ENCODE measurements at places on chromosomes 4 and X.

DNA sequence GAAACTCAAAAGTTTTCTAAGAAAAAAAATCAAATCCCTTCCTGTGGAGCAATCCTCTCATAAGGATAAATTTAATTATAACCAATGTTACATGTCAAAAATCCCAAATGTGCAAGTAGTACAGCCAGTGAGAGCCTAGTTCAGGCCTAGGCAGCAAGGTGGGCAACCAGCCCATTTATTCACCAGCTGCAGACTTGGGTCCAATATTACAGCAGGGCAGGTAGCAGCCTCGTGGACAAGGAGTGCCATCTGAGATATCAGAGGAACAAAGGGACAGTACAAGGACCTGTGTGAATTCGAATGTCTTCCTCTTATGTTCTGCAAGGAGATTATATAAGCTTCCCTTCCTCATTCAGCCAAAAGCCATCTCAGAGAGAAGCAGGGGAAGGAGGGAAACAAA lies 6.6 kb downstream of the HELQ start:
- no peak for DNase-seq

- no peak for DNase-seq
These were observed 32.4 kb upstream of the KIT start for GRCh38 chr4:54625391-54625790.

GRCh38 chr4:147862043-147862692 lies 130.3 kb downstream of the ARHGAP10 start:
- no peak for DNase-seq

DNA sequence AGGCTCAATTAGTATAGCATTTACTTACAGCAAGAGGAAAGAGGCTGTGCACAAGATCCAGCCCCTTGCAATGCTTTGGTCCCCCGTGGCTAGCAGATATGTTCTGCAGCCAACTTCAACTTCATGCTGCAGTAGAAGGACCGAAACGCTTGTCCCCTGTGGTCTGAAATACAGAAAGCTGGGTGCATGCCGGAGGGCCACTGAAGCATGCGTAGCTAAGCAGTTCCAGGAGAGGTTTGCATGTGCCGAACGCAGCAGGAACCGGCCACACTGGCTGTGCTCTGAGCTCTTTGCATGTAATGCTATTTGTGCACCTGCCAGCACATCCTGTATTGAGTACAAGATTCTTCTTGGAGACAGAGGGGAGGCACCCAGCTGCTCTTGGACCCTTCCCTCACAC lies 35.8 kb upstream of the SHISA3 start:
- DNase-seq, result no peak

GRCh38 chr4:8238515-8239053 lies 31.0 kb upstream of the HTRA3 start:
- no peak for DNase-seq

DNA sequence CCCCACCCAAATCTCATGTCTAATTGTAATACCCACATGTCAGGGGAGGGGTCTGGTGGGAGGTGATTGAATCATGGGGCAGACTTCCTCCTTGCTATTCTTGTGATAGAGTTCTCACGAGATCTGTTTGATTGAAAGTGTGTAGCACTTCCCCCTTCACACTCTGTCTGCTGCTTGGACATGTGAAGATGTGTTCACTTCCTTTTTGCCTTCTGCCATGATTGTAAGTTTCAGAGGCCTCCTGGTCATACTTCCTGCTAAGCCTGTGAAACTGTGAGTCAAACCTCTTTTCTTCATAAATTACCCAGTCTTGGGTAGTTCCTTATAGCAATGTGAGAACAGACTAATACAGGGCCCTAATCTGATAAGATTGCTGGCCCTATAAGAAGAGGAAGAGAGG lies 1514.8 kb downstream of the RPA4 start:
- DNase-seq, result no peak

GRCh38 chrX:38816155-38816554 lies 14.9 kb downstream of the MID1IP1 start:
- DNase-seq, result no peak

GRCh38 chr4:147590249-147590920 lies 26.8 kb upstream of the TMEM184C start:
- peak; percentile 81 for DNase-seq

DNA sequence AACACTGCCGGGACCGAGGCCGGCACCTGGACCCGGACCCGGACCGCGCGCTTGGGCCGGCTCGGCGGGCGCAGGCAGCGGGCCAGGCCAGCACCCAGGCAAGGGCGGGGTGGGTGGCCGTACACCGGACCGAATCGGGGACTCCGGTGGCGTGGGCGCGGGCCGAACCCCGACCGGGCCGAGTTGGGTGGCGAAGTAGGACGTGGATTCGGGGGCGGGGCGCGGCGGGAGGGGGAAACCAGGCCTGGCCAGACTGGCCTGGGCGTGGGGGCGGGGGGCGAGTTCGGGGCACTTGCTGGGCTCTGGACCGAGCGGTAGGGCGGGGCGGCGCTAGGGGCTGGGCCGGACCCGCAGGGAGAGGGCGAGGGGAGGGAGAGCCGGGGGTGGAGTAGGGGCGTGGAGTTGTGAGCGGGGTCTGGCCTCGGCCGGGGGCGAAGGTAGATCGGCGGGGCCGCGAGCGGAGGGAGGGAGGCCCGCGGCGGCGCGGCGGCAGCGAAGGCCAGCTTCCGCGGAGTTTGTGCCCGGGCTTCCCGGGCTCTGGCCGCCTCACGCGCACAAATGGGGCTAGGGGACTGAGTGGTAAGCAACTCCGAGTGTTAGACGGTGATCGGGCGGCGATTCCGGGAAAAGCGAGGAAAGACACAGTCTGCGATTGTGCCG lies 1.8 kb upstream of the BCORL1 start:
- DNase-seq, result no peak

- no peak for DNase-seq
These were observed 711.5 kb upstream of the PITX2 start for GRCh38 chr4:111334361-111334760.

GRCh38 chr4:100681289-100681688 lies 163.5 kb upstream of the EMCN start:
- no peak for DNase-seq

GRCh38 chr4:20528508-20528907 lies 171.8 kb upstream of the PACRGL start:
- no peak for DNase-seq

GRCh38 chr4:52595001-52595400 lies 64.1 kb downstream of the USP46 start:
- no peak for DNase-seq

- peak; percentile 60 for DNase-seq
These were observed 201.2 kb downstream of the CHIC2 start for GRCh38 chr4:53863158-53863557.

DNA sequence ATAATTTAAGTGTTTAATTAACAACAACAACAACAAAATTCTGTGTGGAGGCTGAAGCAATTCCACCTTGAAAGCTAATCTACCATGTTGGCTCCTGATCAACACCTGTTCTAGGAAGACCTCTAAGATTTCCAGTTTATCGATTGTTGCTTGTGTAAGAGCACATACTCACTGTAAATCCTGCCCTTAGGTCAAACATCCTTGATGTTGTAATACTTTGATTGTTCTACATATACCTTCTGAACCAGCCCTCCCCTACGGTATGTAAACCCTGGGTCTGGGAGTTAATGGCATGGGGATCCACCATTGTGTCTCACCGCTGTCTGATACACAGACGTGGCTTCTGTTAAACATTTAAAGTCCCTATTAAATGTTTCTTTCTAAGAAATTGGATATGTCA lies 73.2 kb downstream of the RASL11B start:
- DNase-seq, result no peak

DNA sequence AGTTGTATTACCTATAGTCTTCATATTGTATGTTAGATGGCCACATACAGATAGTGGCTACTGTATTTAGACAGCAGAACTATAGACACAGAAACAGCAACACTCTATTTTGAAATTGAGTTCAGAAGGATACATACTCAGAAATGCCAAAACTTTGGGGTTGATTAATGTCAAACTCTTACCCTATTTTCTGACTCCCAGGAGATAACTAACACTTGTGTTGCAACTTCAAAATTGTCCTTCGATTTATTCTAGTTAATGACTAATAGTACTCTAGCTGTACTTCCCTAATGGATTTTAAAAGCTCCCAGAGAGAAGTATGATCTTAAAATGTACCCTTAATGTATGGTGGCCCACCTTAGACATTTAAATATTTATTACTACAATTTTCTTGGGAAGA lies 229.9 kb upstream of the UGT8 start:
- no peak for DNase-seq

GRCh38 chrX:132443196-132444135 lies 45.4 kb downstream of the MBNL3 start:
- no peak for DNase-seq

DNA sequence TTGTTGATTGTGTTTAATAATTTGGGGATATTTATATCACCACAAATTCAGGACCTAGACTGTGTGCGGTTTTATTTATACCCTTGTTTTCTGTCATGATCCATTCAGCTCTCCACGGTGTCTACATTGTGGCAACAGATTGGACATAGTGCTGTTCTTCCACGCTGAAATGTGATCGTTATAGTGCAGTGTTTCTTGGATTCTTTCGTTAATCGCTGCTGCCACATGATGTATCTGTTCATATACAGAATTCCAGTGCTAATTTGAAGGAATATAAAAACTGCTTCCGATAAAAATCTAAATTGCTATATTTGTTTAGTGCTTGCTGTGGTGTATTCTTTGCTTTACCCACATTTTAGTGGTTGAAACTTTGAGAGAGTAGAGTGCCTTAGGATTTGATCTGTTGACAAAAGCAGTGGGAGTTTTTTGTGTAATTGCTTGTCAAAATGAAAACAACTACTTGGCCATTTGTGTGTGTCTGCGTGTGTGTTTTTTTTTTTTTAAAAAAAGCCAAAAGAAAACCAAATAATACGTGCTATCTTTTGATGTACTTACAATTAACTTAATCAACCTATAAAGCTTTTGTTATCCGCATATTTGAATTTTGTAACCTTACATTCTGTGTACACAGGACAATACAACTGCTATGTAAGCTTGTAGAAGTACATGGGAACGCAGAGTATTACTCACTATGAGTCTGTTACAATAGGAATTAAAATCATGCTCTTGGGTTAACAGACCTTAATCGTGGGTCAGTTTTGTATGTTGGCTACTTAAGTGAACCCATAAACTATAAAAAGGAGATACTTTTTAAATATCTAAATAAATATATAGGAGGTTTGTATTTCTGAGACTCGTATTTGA lies 353.3 kb downstream of the ARHGAP24 start:
- DNase-seq, result peak; percentile 52

GRCh38 chr4:152968806-152969394 lies 32.8 kb downstream of the FHDC1 start:
- no peak for DNase-seq

GRCh38 chr4:86006057-86006456 lies 353.8 kb downstream of the MAPK10 start:
- DNase-seq, result no peak

GRCh38 chrX:76183289-76184049 lies 10.6 kb downstream of the PBDC1 start:
- DNase-seq, result no peak

- DNase-seq, result no peak
These were observed 33.2 kb upstream of the BMP15 start for GRCh38 chrX:50877310-50877709.

- DNase-seq, result no peak
These were observed 738.5 kb downstream of the TECRL start for GRCh38 chr4:63670735-63671134.

GRCh38 chrX:153800746-153801145 lies 6.3 kb downstream of the SSR4 start:
- no peak for DNase-seq

GRCh38 chr4:154503598-154503997 lies 12.0 kb upstream of the DCHS2 start:
- no peak for DNase-seq

DNA sequence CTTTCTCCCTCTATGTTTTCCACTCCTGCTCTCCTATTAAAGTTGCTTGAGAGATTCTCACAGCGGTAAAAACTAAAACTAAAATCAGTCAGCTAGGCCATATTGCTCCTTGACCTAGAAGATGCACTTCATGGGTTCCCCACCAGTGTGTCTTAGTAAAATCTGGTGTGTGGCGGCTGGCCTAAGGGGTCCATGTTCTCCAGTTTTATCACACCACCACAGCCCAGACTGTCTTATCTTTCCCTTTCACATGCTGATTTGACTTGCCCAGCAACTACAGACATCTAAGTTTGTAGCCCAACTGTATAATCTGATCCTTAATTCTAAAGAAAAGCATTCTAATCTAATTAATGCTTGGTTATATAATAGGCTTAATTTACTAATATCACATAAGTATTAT lies 68.0 kb downstream of the ATP8A1 start:
- DNase-seq, result no peak

DNA sequence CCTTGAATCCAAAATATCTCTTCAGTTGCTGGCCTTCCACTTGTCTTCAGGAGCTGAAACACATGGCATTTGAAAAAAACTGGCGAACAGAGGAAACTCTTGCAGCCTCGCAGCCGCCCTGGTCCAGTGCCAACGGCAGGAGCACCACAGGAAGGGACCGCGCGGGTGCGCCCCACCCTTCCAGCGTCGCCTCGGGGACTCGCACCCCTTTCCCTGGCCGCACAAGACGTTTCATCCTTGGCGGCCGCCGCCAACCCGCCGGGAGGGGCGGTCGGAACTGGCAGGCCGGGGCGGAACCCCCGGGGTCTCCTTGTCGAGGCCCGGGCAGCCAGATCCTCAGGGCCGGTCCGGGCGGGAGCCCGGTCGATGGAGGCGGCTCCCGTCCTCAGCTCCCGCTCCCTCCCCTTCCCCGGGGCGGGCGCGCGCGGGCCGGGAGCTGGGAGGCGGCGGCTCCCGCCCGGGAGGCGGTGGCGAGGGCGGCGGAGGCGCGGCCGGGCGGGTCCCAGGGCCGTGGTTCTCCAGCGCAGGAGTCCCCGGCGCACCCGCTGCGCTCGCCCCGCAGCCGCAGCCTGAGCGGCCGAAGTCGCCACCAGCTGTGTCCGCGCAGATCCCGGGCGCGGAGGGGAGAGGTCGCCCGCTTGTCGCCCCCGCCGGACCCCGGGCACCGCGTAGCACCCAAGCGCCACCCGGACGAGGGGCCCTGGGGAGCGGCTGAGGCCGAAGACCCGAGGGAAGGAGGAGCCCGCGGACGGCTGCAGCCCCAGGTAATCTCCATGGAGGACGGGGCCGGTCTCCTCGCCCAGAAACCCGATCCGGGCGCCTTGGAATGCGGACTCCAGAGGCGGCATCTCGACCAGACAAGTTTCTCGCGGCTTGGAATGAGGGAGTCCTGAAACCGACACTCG lies 886 bp upstream of the NDST3 start:
- peak; percentile 58 for DNase-seq

DNA sequence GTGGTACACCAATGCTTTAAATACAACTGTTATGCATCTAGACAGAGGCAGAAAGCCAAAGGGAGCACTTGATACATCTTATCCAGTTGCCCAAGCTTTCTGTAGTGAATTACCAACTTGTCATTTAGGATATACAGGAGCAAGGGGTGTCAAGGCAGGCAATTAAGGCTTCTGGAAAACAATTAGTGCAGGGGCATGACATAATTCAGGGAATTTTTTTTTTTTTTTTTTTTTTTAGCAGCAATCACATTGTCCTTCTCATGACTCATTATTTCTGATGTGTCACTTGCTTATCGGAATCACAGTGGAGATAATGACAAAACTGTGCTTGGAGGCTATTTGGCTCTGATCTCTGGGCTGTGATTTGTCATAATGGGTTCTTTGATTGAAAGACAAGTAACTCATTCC lies 259.5 kb downstream of the ARHGAP24 start:
- DNase-seq, result no peak
